Stimulated activated CD8-positive, alpha-beta memory T cell treated with anti-CD3 and anti-CD28 coated beads, Interleukin-4, amount 100 ng/mL, for 4 hours (primary cell): ENCODE measurements at places on chromosomes 13 and 19.
A peak's percentile ranks its signal among the peaks of the same experiment; 100 is the strongest.

DNA sequence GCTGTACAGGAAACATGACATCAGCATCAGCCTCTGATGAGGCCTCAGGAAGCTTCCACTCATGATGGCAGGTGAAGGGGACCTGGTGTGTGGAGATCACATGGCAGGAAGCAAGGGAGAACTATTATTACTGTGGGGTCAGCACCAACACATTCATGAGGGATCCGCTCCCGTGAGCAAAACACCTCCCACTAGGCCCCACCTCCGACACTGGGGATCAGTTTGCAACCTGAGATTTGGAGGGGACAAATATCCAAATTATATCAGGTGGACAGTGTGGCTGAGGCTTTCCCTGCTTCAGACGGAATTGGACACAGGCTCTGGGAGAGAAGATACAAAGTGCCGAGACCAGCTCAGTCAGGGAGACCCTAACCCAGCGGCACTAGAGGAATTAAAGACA, 5.7 kb upstream of the ZNF792 start:
- DNase-seq: no peak

- DNase-seq: no peak
Measured at GRCh38 chr19:53076984-53077383, 26.2 kb downstream of the ZNF160 start.

- no peak for DNase-seq
Measured at GRCh38 chr19:2588081-2588777, 112.3 kb downstream of the GADD45B start.

GRCh38 chr13:49980266-49980665, 16.6 kb upstream of the TRIM13 start:
- no peak for DNase-seq

GRCh38 chr13:27678306-27679040, 56.8 kb downstream of the POLR1D start:
- DNase-seq: no peak

- no peak for DNase-seq
Measured at GRCh38 chr19:53554804-53555203, 16.9 kb downstream of the ZNF331 start.

- DNase-seq: no peak
Measured at GRCh38 chr19:4052993-4053422, 13.7 kb downstream of the ZBTB7A start.

DNA sequence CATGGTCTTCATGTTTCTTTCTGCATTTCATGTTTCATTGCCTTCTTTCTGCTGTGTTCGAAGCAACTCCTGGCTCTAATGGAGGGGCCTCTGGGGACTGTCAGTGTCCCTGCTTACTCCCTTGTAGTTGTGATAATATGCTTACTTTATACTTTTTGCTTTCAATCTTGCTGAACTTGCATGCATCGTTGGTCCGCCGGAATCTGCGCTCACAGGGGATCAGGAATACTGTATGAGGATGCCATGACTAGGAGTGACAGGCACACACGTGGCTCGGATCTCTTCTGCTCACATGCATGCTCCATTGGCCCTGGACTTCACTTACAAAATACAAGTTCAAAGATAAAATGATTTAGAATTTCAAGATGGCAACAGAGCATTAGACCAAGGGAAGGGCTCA, 108.8 kb downstream of the SIPA1L3 start:
- no peak for DNase-seq

DNA sequence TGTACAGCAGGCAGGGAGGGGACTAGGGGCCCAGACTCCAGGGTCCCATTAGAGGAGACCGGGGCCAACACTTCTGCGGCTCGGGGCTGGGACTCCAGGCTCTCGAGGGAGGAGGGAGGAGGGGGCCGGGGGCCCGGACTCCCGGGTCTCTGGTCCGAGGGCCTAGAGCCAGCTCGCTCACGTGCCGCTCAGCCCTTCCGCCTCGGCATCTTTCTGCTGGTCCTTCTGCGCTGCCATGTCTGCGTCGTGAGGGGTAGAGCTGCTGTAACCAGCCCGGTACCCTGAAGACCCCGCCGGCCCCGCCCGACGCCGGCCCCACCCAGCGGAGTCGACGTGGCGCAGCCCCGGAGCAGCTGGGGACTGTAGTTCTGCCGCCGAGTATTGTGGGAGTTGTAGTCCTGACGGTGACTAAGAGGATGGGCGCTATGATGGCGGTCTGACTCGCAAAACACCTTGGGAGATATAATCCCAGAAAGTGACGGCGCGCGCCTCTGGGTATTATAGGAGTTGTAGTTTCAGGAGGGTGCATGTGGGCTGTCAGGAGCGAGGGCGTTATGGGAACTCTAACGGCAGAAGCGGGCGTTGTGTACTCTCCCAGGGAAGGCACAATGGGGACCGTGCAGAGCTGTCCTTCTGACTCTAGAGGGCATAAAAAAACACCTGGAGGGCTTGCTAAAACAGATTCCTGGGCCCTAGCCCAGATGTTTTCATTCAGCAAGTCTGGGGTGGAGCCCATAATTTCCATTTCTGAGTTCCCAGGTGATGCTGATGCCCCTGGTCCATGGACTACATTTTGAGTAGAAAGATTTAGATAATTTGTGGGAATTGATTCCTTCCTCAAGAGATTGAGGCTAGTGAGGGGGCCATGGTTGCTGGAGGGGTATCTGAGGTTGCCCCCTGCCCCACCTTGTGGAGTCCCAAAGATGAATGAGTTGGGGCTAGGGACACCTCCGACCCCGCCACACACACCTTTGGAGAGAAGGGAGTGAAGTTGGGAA, at the start of gene RABAC1:
Gene RABAC1, minus strand, starts transcription at position 266 of the 998 bp plus-strand sequence. Its CDS starts 29 bp downstream, at position 237.
- peak; percentile 71 for DNase-seq

DNA sequence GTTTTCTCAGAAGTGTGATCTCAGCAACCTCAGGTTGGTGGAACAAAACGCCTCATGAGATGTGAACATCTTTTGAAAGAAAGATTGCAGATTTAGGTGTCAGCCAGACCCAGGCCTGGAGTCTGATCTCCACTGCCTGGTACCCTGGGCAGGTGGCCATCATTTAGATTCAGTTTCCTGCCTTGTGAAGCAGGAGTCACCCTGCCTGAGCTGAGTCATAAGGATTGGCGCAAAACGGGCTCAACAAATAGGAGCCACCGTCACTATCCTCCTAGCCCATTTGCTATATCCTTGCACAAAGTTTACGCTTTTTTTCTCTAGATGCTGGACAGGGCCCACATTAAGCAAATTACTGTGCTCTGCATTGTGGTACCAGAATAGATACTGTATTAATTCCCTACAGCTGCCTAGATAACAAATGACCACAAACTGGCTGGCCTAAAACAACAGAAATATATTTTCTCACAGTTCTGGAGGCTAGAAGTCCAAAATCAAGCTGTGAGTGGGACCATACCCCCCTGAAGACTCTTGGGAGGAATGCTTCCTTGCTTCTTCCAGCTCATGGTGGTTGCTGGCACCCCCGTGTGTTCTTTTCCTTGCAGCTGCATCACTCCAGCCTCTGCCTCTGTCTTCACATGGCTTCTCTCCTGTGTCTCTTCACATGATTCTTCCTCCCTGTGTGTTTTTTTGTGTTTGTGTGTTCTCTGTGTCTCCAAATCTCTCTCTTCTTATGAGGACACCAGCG, 38.2 kb downstream of the TNFSF11 start:
- no peak for DNase-seq

GRCh38 chr13:65292488-65292901, 1937.6 kb downstream of the PCDH9 start:
- no peak for DNase-seq

DNA sequence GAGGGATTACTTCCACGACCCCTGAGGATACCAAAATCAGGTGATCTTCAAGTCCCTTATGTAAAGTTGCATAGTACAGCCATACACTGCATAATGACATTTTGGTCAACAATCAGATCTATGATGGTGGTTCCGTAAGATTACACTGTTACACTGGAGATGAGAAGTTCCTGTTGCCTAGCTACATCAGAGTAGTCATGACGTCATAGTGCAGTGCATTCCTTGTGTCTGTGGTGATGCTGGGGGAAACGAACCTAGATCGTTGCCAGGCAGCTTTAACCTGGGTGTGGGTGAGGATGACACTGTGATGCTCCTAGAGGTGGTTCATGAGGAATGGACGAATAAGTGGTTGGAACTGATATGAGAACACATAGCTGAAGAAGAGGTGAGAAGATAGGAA, 9.1 kb downstream of the ZNF610 start:
- DNase-seq: no peak

DNA sequence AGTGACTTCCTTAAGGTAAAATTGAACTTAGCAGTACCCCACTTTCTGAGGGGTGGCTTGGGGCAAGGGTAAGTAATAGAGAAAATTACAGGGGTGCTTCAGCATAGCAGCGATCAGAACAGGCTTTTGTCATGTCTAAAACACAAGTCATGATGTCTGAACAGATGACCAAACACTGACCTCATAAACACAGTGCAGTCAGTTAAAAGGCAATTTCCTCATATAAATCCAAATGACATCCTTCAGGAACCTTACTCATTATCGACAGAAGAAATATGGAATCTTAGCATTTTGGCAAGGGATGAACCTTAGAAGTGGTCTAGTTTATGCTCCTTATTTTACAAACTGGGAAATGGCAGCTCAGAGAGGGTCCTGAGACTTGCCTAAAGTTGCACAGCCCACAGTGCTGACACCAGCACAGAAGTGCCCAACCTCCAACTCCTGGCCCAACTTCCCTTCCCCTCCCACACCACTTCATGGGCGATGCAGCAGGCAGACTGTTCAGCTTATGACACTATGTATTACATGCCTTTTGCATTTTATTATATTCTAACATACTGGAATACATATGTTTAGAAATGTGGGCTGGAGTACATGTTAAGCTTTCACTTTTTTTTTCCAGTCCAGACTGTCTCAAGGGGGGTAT, 3.6 kb downstream of the GJA3 start:
- no peak for DNase-seq

DNA sequence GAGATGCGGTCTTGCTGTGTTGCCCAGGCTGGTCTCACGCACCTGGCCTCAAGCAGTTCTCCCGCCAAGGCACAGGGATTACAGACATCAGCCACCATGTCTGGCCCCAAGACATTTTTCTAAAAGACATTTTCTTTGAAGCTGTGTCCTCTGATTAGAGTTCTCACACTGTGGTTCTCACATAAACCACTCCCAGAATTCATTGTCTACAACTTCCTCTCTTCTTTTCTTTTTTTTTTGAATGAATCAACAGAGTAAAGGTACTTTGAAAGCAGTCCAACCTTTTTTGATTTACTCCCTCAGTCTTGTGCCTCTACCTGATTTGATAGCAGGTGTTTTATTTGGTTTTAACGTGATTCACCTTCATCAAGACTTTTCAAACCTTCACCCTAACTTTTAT, 14.3 kb upstream of the SHD start:
- DNase-seq: no peak

- DNase-seq: no peak
Measured at GRCh38 chr13:114151565-114152284, 19.3 kb upstream of the RASA3 start.

GRCh38 chr19:45400192-45400591, 4.7 kb downstream of the PPP1R13L start:
- DNase-seq: no peak

DNA sequence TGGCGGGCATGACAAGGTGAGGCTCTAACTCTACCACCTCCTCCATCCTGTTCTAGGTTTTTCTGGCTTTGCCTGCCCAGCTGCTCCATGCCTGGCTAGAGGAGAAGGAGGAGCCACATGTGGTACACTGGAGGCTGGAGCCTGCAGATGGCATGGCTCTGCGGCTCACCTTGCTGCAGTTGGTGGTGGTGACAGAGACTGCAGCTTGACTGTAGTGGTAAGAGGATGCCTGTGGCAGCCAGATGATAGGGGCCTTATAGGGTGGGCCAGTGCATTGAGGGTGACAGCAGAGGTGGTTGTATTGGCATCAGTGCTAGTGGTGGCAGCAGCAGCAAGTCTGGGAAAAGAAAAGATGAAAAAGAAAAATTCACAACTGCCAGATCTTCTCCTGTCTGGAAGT, 146.2 kb downstream of the TNFRSF19 start:
- no peak for DNase-seq

DNA sequence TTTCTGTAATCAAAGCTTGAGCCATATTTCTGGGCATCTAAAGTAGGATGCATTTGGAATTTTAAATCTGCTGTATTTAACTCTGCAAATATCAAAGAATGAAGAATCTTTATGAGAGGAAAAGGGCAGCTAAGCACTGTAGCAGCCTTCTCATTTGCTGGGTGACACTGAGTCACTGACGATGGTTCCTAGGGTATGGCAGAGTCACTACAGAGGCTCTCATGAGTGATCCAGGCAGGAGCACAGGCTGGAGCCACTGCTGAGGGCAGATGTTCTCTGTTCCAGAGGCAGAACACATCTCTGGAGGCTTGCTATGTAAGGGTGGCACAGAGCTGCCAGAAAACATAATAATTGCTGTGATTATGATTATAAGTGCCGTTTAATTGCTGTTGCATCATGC, 340.7 kb upstream of the HTR2A start:
- DNase-seq: no peak

GRCh38 chr13:49262634-49263033, 14.9 kb downstream of the CDADC1 start:
- no peak for DNase-seq

DNA sequence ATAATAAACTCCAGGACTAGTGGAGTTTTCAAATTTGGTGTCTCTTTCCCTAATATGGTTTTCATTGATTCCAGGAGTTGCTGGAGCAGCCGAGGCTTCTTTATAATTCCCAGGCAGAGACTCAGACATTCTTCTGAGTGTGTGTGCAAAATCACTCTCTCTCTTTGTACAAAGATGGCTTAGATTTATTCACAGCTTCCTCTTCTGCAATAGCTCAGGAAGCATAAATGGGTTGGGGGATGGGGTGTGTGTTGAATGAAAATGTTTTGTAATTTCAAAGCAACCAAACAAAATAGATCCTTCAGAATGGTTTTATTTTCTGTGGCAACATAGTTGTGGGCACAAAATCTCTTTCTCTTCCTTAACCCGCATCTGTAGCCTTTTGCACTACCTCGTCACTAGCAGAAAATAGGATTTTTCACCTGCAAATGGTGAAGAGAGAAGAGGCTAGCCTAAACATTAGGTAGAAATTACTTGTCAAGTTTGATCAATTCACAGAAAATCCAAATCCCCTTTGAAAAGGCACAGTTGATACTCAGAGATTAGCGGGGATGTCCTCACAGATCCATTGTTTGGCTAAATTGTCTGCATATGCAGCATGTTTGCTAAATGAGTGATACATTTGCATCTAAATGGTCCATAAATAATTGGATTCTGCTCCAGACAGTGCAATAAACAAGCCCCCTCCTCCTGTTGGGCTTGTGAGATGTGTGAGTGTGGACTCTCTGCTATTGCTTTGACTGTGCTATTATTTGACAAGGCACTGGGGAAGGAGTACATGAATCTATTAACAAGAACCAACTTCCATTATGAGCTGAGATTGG, 66.7 kb downstream of the CBY2 start:
- no peak for DNase-seq

DNA sequence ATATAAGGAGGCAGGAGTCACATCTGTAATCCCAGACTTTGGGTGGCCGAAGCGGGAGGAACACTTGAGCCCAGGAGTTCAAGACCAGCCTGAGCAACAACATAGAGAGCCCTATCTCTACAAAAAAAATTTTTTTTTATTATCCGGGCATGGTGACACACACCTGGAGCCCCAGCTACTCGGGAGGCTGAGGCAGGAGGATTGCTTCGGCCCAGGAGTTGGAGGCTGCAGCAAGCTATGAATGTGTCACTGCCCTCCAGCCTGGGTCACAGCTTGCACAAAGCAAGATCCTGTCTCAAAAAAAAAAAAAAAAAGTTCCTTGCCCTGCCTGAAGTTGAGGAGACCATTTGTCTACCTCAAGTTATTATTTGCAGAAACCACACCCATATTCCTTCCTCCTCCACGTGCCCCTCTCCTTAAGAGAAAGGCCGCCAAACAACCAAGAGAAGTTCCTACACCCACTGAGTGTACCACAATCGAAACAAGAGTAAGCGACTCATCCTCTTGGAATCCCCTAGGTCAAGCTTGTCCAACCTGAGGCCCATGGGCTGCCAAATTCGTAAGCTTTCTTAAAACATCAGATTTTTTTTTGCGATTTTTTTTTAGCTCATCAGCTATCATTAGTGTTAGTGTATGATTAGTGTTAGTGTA, 2.2 kb downstream of the ABCC4 start:
- DNase-seq: no peak
